ENCODE measurements at places on chromosomes 3 and 15.

- DNase-seq, result no peak
Measured at GRCh38 chr3:138184994-138185393, 2.1 kb upstream of the ARMC8 start.

DNA sequence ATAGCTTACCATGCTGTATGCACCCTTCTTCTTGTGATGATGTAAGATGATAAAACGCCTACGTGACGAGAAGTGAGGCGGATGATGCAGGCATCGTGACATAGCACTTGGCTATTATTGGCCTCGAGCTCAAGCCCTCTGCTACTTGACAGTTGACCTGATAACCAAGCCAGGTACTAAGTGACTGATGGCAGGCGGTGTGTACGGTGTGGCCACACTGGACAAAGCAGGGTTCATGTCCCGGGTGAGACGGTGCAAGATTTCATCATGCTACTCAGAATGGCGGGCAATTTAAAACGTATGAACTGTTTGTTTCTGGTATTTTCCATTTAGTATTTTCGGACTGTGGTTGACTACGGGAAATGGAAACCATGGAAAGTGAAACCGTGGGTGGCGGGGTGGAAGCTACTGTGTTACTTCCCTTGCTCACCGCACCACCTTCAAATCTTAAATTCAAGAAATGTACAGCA, 57.7 kb downstream of the SLC12A8 start:
- no peak for DNase-seq

DNA sequence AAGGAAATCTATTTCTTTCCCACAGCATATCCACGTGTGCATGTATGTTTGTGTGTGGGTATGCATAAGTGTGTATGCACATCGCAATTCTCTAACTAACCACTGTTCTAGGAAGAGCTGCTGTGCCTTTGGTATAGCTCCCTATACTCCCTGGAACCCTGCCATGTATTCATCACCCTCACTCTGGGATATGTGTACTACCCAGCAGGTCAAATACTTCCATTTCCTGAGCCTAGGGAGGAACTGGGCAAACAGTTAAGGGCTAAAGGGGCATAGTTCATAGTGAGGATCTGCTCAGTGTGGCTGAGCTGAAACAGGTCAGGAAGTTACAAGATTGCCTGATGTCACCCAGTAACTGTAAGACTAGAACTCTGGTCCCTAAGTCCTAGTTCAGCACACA, 260.4 kb downstream of the RPLP1 start:
- DNase-seq, result no peak

DNA sequence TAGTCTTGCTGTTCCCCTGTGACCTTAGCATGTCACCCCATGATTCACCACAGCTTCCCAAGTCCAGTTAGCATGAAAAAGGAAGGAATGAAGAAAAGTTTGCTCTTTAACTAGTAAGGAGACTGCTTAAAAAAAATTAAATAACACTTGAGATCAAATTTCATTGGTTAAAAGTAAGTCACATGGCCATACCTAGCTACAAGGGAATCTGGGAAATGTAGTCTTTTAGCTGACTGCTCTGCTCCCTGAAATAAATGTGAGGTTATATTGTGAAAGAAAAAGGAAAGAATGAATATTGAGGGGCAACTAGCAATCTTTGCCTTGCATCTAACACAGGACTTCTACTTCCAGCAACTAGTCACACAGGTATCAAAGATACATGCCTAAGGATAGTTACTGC, 84.7 kb upstream of the LRRN1 start:
- no peak for DNase-seq

DNA sequence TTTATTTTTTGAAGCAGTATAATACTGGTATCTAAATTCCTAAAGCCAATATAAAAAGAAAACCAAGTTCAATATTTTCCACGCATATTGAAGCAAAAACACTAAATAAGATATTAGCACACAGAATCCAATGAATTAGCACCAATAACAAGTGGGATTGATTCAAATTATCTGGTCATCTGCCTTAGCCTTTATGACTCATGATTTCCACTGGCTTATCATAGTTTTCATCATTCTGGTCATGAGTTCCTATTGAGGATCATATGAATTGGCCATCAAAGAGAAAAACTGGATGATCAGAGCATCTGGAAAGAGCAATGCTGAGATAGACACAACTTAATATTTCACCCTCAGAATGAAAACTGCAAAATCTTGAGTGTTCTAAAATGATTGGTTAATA, 809.9 kb downstream of the MCTP2 start:
- no peak for DNase-seq

DNA sequence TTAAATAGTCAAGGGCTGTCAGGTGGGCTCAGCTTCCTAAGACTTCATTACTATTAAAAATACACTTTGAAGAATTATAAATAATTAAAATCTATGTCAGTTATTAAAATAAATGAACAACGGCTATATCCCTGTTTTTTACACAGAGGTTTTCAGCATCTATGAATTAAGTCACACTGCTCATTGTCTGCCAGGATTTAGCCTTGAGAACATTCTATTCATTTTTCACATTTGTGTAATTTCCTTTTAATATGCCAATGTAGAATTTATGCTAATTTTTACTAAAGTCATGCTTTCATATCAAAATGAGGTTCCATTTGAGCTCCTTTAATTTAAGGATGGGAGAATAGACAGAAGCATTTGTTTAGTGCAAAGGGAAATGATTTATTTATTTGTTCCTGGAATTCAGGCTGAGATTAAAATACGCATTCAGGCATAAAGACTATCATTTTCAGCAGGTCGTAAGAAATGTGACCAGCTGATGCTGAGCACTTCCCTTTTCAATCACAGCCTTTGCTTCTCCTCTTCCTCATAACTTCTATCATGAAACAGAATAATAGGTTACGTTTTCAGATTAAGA, 345.1 kb downstream of the MFSD1 start:
- no peak for DNase-seq

- DNase-seq, result peak; percentile 84
Measured at GRCh38 chr3:74561881-74562280, 52.6 kb downstream of the CNTN3 start.

- no peak for DNase-seq
Measured at GRCh38 chr3:41997702-41998550, 36.0 kb upstream of the ULK4 start.

- DNase-seq, result peak; percentile 81
Measured at GRCh38 chr15:75891895-75892294, 11.8 kb upstream of the FBXO22 start.

- no peak for DNase-seq
Measured at GRCh38 chr3:150035910-150036612, 65.4 kb upstream of the PFN2 start.

GRCh38 chr15:77464129-77464865, 43.6 kb downstream of the HMG20A start:
- DNase-seq, result peak; percentile 16

Measured in AG10803 (cell line).